Stimulated activated CD8-positive, alpha-beta memory T cell treated with anti-CD3 and anti-CD28 coated beads, Interleukin-4, amount 100 ng/mL, for 4 hours (primary cell): ENCODE measurements at places on chromosomes 5 and 9.

GRCh38 chr5:14239951-14240350 lies 96.8 kb downstream of the TRIO start:
- DNase-seq = no peak

DNA sequence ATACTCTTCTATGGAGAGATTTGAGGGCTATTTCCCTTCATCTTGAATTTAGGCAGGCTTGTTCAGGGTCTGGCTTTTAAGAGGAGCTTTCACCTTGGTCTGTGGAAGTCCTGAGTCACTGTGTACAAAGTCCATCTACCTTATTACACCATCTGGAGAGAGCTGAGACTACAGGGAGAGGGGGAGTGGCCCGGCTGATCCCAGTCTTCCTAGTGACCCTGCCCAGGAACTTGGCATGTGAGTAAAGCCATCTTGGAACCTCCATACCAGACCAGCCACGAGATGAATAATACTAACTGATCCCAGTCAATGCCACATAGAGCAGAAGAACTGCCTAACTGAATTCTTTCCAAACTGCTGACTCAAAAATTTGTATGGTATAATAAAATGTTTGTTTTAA lies 8.4 kb upstream of the IL6ST start:
- no peak for DNase-seq

DNA sequence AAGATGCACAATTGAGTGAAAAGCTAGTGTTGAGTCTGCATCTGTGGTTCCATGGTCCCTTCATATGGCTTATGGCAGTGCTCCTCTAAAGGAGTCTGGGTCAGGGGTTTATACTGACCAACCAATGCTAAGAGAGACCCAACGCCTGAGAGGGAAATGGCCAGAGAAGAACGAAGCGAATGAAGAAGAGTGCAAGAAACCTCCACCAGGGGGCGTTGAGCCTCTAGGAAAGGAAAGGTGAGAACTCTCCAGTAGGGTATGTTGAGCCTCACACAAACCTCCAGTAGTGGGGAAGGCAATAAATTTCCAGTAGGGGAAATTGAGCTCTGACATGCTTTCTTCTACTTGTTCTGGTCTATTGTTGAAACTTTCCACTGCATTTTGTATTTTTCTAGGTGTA lies 470.6 kb downstream of the PRDM9 start:
- no peak for DNase-seq

DNA sequence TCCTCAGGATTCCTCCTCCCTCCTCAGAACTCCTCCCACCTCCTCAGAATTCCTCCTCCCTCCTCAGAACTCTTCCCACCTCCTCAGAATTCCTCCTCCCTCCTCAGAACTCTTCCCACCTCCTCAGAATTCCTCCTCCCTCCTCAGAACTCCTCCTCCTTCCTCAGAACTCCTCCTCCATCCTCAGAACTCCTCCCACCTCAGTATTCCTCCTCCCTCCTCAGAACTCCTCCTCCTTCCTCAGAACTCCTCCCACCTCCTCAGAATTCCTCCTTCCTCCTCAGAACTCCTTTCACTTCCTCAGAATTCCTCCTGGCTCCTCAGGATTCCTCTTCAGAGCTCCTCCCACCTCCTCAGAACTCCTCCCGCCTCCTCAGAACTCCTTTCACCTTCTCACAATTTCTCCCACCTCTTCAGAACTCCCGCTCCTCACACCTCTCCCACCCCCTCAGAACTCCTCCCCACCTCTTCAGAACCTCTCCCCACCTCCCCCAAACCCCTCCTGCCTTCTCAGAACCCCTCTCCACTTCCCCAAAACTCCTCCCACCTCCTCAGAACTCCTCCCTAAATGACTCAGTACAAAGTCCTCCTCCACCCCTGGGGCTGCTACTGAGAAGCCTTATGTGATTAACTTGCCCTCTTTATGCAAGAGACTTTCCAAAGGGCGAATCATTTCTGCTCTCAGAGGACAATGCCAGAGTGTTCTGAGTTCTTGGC lies 23.2 kb downstream of the SLC46A2 start:
- DNase-seq = no peak

DNA sequence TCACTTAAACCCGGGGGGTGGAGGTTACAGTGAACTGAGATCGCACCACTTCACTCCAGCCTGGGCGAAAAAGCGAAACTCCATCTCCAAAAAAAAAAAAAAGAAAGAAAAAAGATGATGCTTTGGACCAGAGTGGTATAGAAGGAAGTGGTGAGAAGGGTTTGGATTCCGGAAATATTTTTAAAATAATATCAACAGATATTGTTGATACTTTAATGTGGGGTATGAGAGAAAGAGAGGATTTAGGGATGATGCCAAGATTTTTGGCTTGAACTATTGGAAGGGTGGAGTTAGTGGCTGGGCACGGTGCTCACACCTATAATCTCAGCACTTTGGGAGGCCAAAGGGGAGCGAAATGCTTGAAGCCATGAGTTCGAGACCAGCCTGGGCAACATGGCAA lies 49.6 kb upstream of the PLIN2 start:
- DNase-seq = no peak

GRCh38 chr5:65693121-65693520 lies 28.8 kb downstream of the SGTB start:
- DNase-seq = no peak

DNA sequence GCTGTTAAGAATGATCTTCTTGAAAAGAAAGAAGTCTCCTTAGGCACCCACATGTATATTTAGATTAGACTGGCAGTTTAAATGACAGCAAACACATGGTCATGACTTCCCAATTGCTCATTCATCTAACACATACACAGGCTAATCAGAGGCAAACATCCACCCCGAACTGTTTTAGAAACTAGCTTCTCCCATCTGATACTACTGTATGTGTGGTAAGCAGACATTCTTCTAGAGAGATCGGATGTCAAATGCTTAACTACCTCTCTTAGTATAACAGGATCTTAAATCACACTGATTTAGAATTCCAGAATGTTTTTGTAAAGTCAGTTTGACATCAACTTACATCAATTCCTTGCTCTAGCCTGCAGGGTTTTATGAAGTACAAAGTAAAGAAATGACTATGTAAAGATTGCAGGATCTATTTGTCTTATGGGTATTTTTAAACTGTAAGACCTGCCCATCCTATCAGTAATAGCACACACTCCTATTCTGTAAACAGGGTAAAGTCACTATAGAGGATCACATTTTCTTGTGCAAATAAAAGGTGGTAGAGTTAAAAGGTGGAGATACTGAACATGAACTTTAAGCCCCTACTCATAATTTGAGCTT lies 239.7 kb downstream of the MLLT3 start:
- no peak for DNase-seq

DNA sequence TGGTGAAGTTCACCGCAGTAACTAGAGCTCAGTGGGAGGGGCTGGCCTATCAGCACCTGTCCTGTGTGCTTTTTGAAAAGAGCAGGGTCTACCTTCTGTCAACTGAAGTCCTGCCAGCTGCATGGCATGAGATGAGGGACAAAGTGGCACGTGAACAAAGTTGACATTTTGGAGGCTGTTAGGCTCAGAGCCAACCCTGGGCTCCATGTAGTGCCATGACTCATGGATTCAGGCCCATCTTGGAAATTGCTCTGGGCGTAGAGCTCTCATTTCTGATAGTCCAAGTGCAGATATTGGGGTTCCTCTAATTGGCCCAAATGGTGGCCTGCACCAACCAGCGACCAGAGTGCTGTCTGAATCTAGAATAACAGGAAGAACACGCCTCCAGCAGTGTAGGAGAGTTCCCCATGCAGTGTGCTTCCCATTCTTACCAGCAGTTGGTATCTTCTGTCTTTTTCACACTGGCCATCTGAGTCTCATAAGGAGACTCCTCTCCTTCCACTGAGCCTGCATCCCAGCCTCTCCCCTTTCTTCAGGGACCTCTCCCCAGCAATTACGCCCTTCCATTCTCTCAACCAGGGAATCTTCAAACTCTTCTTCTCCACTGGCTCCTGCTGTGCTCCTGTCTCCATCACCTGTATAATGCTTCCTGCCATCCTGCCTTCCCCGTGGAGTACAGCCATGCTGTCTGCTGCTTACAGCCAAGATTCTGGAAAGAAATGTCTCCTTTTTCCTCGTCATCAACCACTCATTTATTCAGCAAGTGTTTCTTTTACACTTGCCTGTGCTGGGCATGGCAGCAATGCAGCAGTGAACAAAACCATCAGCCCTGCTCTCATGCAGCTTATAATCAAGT lies 30.4 kb downstream of the IRF1 start:
- no peak for DNase-seq

DNA sequence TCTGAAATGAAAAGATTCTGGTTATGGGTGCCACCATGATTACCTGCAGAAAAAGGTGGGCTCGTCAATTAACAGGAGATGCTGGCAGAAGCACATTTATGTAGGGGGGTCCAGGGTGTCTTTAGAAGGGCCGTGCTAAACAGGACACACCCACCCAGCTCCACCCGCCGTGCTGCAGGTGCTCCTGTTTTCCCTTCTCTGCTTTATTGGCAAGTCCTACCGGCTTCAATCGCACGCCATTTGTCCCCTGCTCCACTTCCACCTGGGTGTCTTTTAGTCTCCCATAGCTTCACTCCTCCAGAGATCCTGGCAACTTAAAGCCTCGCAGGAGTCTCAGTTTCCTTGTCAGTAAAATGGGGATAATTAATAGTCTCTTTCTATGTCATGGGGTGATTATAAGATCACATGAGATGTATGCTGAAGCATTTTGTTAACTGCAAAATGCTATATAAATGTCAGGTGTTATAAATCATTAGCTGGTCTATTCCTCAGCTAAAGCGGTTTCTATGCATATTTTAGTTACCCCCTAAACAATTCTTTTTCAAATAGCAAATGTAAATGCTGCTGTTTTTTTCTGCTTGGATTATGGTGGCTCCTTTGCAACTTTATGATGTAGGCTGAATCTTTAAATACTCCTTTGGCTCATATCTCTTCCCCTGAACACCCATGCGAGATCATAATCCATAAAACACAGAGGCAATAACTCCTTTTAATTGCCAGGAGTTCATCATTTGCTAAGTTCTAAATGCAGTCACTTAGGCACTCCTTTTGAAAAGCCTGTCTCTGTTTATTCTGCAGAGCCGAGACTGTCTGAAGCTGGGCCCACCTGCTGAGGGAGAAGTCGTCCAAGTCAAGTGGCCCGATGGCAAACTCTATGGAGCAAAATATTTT lies 406.9 kb downstream of the KDM4C start:
- no peak for DNase-seq

GRCh38 chr5:128671943-128672342 lies 133.9 kb upstream of the FBN2 start:
- no peak for DNase-seq

DNA sequence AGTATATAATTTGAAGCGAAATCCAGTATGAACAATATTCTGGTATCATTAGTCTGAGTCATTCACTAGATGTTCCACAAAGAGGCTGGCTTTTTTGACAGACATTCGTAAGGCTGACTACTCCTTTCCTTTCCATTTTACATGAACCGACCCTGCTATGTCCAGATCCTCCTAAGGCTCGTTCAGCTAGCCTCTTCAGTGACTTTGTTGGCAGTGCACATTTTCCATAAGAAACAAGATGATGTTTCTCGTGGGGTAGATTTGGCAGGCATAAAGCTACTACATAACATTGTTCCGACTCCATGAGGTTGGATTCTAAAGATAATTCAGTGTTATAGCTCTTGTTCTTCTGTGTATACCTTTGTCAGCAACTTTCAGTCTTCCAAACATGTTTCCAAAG lies 49.0 kb downstream of the ZNF462 start:
- DNase-seq = no peak

GRCh38 chr9:99040911-99041582 lies 63.9 kb upstream of the TGFBR1 start:
- DNase-seq = no peak

- no peak for DNase-seq
These were observed 35.5 kb downstream of the PTGS1 start for GRCh38 chr9:122406070-122406890.

GRCh38 chr9:129013674-129014073 lies 14.5 kb downstream of the SH3GLB2 start:
- no peak for DNase-seq

- no peak for DNase-seq
These were observed 375.7 kb downstream of the NTRK2 start for GRCh38 chr9:85045271-85045670.

GRCh38 chr5:79181419-79182022 lies 54.4 kb upstream of the JMY start:
- DNase-seq = no peak

DNA sequence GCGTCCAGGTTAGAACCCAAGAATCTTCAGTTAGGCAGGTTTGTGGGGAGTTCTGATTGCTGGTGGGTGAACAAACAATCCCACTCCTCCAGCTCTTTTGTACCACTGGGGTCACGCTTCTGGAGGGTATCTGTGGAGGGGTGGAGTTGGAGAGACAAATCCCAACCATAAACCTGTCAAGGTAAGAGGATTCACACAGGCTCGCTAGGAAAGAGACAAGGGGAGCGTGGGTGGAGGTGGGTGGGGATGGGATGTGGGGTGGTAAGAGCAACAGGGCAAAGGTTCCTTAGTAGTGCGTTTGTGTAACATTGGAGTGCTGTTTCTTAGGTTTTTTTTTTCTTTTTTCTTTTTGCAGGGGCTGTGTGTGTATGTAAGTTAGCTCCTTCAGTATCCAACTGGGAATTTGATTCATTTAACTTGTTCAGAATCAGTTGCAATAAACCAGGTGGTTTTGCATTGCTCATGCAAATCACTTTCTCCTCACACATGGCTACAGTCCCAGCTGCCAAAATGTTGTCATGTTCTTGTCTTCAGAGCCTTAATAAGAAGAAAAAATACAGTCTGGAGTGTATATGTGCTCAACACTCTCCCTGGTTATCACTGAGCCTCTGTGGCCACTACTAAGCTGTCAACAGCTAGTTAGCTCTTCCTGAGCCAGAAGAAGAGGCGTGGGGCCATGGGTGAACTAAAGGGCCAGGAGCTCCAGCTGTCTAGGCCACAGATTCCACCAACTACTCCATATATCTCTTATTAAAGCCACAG lies 164.0 kb upstream of the RAD23B start:
- DNase-seq = no peak

- DNase-seq = no peak
These were observed 54.5 kb upstream of the FST start for GRCh38 chr5:53425687-53426511.

DNA sequence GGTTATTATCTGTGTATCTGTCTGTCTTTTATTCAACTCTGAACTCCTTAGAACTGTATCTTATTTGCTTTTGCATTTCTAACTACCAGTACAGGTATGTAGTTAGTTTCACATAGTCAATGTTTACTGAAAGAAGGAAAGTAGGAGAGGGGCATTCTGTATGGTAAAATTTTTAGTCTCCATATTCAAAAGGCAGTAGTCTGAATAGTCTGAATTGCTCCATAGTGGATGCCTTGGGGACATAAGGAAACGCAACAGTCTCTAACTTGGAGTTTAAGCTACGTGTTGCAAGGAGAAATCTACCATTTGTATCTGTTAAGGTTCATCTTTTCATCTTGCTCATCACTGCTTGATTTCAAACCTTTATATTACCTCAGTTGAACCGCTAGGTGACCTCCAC lies 26.2 kb downstream of the RASGRF2 start:
- no peak for DNase-seq

DNA sequence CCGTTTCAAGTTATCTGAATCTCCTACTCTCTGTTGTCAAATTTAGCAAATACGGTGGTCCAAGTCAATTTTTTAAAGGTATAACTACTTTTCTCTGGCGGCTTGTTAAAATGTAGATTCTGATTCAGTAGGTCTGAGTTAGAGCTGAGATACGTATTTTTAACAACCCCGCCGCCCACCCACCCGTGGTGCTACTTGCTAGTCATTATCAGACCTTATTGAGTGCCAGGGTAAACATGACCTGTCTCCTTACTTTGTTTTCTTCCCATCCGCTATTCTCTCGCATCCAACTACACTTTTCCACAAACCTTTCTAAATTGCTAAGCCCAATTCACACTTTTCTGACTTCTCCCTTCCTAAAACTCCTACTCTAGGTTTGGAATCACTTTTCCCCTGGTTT lies 694 bp upstream of the PLAA start:
- DNase-seq = no peak

- DNase-seq = no peak
These were observed 20.5 kb downstream of the ZBTB34 start for GRCh38 chr9:126880947-126881332.
